ENCODE measurements at places on chromosomes 4 and X.

DNA sequence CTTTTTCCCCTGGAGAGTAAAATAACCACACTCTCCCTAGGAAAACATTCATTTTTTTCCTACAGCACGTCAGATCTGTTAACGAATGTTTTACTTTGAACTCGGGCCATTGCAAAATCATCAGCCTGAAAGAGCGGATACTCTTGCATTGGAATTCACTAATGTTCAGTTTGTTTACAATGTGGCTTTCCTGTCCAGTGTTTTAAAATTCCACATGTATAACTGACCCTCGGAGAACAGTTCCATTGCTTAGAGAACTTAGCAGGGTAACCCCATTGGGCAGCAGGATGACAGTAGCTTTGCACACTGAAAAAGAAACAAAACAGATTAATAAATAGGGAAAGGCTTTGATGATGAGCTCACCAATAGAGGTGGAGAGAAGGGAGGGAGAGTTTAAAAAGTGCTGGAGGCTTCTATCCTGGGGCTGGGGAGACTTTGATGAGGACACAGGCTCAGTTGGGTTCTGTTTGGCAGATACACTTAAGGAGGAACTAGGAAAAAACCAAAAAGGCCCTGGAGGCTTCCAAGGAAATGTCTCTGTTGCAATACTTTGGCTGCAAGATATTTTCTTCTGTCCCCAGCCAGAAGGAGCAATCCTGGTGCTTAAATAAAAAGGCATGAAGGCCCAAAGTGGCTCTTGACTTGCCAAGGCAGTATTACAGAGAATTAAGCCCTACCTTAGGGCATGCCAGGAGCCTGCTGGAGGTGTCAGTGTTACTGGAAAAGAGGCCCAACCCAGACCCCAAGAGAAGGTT lies 143.1 kb downstream of the ARSF start:
- DNase-seq, result no peak

DNA sequence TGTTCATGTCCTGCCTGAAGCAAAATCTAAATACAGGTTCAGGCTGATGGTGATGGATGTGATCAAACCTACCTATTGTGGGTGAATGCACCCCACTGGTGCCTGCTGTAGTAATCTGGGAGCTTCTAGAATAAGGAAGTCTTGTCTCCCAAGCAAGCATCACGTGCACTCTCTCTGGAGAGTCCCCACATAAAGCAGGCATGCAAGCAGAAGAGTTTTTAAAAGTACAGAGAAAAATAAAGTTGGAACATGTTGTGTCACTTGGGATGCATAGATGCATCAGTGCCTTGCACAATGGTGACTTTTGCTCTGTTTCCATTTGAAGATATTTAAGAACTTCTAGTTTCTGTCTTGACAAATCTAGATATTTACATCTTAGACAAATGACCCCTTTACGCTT lies 54.9 kb downstream of the MAD2L1 start:
- no peak for DNase-seq

- DNase-seq, result no peak
Measured at GRCh38 chr4:159048166-159048886, 54.6 kb upstream of the RAPGEF2 start.

GRCh38 chr4:8731364-8731763 lies 138.8 kb downstream of the CPZ start:
- no peak for DNase-seq

- DNase-seq, result no peak
Measured at GRCh38 chrX:96683997-96684338, 674 bp upstream of the DIAPH2 start.

DNA sequence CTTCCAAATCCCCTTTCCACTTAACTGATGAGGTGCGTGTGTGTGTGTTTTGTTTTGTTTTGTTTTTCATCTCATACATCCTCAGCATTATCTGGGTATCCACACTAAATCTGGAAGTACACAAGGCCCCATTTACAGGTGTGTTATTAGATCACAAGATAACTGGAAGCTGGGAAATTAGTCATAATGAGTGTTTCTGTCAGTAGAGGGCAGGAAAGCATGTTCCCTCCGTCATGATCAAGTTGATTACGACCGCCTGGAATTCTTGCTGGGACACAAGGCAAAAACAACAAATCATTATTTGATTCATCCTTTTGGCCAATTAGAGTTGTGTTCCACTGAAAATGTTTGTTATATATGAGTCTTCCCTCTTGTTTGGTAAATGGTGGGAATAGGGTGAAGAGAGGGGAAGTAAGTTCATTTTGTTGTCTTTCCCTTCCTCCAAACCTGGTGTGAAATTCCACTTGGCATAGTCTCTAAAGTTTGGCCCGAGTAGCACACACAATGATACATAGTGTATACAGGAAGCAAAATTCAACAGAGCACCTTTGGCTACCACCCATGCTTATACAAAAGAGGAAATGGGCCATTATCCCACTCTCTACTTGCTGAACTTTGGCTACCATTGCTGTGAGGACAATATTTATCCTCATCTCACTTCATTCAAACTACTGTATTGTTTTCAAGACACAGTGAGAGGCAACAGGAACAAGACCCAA lies 33.3 kb upstream of the TLL1 start:
- DNase-seq, result no peak

GRCh38 chr4:181905708-181906107 lies 337.5 kb upstream of the TENM3 start:
- DNase-seq, result no peak

- no peak for DNase-seq
Measured at GRCh38 chr4:100688368-100688767, 170.5 kb upstream of the EMCN start.

- no peak for DNase-seq
Measured at GRCh38 chrX:85084770-85085393, 81.2 kb downstream of the APOOL start.

DNA sequence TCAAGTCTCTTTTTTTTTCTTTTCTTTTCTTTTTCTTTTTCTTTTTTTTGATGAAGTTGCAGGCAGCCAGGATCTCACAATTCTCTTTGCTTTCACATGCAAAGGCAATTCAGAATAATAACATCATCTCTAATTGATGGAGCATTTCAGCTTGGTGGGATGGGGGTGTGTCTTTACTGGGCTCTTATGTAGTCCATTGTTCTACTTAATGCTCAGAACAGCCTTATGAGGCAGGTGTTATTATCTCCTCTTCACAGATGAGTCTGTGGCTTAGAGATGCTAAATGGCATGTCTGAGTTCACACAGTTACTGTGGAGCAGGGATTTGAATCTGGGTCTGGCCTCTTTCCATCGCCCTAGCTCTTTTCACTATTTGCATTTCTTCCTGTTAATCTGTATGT lies 70.2 kb downstream of the TRPC5 start:
- DNase-seq, result no peak

DNA sequence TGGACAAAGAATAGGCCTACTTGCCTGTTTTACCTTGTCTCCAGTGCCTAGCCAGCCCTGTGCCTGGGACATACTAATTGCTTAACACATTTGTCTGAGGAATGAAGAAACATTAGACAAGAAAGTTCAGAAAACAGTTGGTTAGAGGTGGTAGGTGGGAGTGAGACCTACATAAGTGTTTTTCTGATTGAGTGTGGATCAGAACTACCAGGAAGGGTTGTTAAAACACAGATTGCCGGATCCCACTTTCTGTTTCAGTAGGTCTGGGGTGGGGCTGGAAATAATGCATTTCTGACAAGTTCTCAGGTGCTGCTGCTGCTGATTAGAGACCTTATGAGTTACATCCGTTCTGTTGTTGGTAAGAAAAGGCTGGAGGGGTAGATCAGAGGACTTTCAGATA lies 5.7 kb upstream of the JADE1 start:
- DNase-seq, result peak; percentile 30

DNA sequence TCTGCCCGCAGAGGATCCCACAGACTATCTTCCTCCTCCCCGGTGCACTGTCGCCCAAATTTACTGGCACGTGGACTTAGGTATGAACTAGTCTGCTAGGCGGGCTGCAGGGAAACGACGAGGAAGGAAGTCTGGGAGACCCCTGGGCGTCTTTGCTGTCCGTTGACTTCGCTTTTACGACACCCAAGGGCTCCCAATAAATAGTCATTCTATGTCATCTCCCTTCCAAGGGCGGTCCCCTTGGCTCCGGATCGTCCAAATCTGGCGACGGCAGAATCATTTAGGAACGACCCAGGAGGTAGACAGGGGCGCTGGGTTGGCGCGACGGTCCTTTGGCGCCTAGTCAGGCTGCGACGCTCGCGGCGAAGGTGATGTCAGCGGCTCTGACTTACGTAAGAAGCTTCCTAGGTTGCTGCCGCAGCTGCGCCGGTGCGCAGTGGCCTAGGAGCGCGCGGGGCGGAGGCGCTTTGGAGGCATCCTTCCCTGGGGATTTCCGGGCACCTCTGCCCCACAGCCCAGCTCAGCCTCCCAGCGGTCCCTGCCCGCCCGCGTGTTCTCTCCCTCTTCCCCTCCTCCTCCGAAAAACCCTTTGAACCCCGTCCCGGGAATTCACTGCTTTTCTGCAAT lies 2.2 kb downstream of the NHS start:
- peak; percentile 50 for DNase-seq

GRCh38 chr4:156781852-156782251 lies 189.7 kb downstream of the PDGFC start:
- no peak for DNase-seq

DNA sequence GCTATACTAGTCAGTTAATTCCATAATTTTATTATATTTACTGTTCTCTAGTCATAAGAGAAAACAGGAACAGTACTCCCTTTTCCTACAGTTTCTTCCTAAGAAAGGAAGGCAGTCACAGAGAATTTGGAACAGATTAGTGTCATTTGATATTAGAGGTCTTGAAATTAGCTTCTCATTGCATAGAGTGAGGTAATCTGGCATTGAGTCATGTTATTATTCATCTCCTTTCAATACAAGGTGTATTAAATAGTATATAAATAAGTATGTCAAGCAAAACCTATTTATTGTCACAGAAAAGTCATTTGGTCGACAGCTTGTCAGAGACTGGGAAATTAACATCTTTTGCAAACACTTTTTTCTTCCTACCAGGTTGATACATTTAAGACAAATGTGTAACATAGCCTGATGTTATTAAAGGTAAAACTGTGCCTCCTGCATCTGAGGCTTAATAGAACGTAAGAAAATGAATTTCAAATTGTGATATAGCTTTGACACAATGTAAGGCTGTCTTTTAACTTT lies 753.1 kb upstream of the FRG1 start:
- no peak for DNase-seq

GRCh38 chr4:151231915-151232595 lies 44.9 kb upstream of the PRSS48 start:
- DNase-seq, result no peak

GRCh38 chrX:68999931-69000330 lies 165.3 kb downstream of the PJA1 start:
- DNase-seq, result no peak

DNA sequence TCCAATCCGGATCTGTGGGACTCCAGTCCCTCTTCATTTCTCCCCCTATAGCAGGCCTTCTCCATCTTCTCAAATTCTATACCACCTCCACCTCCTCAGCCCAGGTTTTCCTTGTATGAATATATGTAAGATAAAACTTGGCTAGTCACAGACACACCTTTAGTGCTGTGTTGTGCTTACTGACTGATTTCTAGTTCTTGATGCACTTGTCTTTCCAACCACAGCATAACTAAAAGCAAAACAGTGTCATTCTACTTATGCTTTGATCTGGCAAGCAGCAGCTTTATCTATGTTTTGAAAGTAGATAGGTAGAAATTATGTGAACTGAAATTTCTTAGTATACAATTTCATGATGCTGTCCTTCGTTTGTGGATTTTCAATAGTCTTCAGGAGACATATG lies 47.5 kb downstream of the CCNI start:
- DNase-seq, result peak; percentile 22

DNA sequence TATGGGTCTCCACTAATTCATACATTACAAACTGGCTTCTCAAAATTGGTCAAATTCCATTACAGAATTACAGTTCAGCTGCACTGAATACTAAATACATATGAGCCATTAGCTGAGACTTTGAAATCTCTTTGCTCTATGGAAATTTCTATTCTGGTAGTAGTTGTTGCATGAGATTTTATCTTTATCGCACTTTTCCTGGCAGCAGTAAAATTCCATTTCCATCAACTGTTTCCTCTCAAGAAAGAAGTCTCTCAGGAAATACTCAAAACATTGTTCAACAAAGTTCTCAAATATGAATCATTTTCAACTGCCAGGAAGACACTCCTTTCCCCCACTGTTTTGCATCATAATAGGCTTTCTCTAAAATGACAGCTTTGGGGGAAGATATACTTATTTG lies 51.3 kb downstream of the ATP11C start:
- DNase-seq, result no peak

DNA sequence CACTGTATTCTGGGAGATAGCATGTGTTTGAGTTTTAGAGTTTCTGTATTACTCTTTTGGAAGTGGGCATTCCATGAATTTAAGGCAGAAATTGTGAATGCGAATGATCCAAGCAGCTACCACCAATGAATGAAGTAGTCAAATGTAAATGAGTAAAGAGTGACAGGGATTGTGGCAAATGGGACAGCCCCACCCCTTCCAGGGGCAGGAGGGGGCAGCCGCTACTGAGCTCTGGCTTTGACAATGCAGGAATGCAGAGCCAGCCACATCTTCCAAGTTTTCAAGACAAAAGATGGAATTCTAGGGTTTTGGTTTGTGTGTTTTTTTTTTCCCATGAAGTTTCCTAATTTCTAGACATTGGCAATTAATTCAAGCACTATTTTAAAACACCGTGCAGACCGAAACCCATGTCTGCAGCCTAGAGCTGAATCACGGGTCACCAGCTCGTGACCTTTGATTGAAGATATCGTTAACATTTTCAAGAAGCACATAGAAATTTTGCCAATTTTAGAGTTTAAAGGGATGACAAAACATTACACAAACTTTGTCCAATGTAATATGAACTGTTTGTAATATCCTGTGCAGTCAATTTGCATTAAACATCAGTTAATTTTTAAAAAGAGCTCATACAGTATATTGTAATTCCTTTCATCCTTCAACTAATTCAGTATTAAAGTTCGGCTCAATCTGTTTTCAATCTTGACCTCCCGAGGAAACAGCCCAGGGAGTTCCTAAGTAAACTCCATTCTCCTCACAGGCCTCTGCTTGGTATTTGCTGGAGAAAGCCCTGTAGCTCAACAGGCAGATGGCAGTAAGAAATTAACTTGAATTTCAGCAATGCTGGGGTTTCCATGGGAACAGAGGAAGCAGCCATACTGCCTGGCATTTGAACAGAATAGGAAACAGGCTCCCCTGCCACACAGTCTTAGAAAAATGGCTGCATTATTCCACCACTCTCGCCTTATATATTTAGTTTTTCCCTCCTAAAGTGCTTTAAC lies 83.4 kb downstream of the UCHL1 start:
- no peak for DNase-seq

DNA sequence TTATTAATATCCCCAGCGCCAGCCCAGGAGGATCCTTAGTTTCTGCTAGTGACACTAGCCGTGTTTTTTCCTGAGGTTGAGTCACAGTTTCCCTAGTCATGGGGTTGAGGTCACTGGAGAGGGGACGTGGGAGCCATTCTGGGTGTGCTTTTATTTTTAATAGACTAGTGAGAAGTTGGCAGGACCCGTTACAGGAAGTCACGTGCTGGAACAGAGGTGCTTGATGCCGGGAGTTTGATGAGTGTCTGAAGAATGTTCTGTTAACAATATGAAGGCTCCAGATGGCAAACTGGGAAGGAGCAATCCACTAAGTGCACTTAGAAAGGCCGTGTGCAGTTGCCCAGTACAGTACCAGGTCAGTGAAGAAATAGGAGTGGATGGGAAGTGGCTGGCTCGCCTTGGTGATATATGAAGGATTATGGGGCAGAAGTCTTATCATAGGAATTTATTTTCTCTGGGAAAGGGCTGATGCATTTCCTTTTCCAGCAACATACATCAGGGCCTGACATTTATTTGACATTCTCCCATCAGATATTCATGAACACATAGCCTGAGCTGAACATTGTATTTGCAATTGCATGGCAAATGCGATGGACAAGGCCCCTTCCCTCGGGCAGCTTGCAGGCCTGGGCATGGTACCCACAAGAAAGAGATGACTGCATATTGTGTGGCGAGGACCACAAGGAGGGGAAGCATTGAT lies 291.8 kb downstream of the FBXW7 start:
- DNase-seq, result no peak
